ENCODE measurements at places on chromosomes 13 and 19.

DNA sequence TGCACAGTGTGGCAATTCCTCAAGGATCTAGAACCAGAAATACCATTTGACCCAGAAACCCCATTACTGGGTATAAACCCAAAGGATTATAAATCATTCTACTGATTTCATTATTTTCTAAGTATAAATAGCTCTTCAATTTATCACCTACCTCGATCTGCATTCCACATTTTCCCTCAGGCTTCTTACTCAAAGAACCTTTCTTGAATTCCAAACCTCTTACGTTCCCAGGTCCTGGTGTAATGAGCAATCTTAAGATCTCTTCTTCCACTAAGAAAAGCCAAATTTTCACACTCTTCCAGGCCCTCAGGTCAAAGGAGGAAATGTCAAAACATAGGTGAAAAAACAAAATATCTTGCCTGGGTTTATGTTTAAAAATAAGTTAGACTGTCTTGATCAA lies 237.3 kb upstream of the GPC6 start:
- no peak for DNase-seq

DNA sequence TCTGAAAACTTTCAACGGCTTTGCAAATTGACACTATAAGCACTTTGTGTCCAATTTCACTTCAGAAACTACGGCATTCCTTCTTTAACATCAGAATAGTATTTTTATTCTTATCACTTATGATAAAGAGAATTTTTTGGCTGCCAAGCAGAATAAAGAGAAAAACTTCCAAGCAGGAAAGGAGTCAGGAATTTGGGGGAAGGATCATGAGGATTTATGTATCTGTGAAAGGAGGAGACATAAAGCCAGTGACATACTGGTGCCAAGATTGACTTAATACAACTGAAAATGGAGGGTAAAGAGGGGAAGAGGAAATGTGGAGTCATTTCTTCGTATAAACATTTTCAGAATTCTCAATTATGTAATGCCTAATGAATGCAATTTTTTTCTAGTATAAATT lies 94.7 kb downstream of the RBM26 start:
- no peak for DNase-seq

DNA sequence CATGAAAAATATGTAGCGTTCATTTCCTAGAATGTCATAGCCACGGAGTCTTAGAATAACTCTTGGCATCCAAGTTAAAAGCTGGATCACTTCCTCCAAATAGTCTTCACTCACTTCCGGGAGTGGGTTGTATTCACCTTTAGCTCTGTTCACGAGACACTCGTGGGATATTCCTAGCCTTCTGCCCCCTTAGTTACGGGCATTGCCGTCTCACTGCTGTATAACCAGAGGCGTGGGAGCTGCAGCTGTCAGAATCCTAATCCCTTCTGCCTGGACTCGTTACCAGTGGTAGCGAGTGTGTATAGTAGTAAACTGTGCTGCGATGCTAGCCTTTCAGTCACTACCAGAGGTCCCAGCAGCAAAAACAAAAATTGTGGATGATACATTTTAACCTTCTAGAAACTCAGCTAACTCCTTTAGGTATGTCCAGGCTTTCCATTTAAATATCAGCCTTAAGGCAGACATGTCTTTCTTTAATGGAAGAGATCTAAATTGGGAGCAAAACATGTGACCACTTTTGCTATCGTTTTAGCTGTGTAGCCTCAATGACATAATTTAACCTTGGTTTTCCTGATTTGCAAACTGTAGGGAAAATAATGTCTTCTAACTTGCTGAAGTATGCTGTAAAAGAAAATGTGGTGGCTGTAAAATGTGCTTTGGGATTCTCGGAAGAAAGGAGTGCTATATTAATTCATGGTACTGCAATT lies 34.1 kb downstream of the ERCC5 start:
- no peak for DNase-seq

GRCh38 chr13:51524829-51525566 lies 59.3 kb upstream of the WDFY2 start:
- no peak for DNase-seq

DNA sequence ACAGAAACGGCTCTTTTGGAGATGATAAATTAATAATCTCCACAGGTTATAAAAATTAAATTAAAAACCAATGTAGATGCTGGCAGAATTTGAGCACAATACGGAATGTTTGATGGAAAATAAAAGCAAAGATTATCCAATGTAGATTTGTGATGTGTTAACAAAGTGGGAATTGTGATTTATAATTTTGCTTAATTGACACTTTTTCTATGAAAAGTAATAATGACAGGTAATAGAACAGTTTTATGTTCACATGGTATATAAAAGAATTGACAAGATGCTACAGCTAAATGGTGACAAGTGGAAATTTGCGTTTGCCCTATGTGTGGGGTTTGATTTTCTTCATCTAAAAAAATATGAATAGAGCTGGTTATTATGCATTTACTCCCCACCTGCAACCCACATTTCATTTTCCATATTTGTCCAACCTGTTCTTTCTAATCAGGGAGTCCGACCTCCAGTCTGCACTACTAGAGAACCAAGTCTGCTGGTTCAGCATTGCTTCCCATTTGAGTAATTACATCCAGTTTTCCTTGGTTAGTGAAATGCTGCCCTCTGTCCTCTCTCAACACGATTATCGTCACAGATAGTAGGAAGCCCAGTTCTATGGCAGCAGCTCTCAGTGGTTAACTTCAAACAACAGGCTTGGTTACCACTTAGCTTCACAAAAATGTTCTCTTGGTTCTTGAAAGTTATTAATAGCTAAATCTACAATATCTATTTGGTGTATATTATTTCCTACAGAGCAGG lies 61.4 kb upstream of the SLITRK1 start:
- no peak for DNase-seq

DNA sequence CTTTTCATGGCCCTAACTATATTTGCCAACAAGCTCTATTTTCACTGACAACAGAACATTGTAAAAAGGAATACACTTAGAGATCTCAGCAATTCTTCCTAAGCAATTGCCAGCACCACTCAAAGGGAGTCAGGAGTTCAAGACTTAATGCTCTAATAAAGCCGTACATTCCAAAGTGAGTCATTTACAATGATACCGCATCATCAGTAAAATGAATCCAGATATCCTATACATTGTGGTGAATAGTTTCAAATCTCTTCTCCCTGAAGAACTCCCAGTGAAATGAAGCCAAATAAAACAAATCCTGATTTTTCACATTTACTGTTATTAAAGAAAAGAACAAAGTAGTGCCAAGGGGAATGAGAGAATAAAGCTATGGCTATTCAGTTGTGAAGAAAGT lies 2898.7 kb upstream of the PCDH20 start:
- DNase-seq = no peak

GRCh38 chr19:41205995-41206394 lies 13.0 kb downstream of the CYP2S1 start:
- DNase-seq = no peak

GRCh38 chr13:50576156-50576555 lies 267.3 kb downstream of the DLEU7 start:
- DNase-seq = no peak

DNA sequence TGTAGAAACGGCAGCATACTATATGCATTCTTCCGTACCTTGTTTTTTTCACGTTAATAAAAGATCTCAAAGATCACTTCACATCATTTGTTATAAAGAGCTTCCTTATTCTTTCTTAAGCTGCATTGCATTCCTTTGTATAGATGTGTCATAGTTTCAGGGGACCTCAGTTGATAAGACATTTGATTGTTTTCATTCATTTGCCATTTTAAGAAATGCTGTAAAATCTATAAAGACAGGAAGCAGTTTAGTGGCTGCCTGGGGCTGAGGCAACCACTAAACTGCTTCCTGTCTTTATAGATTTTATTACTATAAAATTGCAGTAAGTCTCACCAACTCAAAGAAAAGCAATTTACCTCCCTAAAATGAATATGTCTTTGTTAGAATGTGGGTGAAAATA lies 59.4 kb downstream of the ZDHHC20 start:
- DNase-seq = no peak

GRCh38 chr13:109130093-109130835 lies 500.9 kb downstream of the MYO16 start:
- DNase-seq = no peak

Measured in SW 1271 (cell line).